Vagina (tissue), 2 donors: ENCODE measurements at places on chromosomes 13 and 19.

DNA sequence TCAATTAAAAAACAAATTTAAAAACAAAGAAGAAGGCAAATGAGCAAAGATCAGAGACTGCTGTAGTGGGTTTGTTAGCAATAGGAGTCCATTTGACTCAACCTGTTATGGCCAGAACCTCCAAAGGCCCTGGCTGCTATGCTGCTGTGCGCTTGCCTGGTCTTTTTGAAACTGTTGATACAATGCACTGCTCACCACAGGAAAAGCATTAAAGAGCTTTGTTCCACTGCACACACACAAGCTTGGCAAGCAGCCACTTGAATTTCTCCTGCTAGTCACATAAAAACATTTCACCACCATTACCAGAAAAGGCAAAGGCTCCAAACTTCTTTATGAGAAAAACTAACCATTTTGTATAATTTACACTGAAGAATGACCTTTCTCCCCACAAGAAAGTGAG, 132.2 kb downstream of the FREM2 start:
- no peak for DNase-seq

DNA sequence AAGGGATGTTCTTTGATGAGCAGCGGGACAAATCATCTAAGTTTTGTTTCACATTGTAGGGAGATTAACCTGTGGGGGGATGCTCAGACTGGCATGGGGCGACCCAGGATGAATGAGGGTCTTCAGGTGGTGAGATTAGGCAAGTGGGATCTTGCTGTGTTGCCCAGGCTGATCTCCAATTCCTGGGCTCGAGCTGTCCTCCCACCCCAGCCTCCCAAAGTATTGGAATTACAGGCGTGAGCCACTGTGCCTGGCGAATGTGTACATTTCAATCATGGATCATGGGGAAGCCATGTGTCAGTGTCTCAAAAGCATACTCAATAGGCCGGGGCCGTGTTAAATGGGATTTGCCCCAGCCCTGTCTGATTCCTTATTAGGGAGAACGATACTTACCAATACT, 8.1 kb downstream of the SLC25A42 start:
- no peak for DNase-seq

- no peak for DNase-seq
Measured at GRCh38 chr13:42272804-42273175, 838 bp downstream of the AKAP11 start.

- no peak for DNase-seq
Measured at GRCh38 chr13:64078480-64078936, 2662.9 kb upstream of the PCDH20 start.

DNA sequence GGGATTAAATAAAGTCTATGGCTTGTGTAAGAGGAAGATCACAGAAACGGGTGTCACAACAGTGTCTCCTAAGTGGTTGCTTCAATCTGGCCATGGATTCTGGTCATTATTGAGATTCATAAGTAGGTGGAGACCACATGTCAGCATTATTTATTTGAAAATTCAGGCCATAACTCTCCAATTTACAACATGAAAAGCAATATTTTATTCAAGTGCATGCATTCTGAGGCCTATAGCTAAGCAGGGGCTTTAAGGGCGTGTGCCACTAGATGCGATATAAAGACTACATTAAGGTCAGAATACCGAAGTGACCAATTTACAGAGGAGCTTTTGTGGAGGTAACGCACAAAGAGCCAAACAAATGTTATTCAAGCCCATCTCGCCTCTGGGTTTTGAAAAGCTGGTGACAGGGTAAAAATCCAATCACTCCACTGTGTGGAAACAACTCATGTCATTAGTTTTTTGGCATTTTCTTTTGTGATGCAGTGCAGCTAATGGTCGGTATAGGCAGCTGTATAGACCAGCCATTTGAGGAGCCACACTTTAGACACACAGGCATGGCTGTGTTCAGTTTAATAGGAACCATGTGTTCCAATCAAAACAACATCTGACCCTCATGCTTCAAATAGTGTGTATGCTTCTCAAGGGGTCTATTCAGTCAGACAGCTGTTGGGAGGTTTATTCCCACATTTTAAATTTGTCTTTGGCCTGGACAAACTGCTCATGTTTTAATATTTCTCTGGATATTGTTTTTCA, 123.7 kb downstream of the KL start:
- no peak for DNase-seq

DNA sequence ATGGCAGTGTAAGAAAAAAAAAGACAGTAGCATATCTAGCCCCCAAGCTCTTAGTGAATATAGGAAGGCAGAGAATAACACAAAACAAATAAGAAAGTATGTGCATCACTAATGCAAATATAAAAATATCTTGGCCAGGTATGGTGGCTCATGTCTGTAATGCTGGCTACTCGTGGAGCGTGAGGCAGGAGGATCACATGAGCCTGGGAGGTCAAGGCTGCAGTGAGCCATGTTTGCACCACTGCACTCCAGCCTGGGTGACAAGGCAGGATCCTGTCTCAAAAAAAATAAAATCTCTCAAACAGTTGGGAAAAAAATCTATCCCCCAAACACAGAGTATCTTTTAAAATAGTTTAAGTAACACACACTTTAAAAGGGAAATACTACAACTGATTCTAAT, 17.4 kb downstream of the SPART start:
- DNase-seq: no peak

- no peak for DNase-seq
Measured at GRCh38 chr13:84645196-84646012, 763.1 kb upstream of the SLITRK1 start.

- DNase-seq: no peak
Measured at GRCh38 chr19:9144920-9145319, 4.7 kb downstream of the ZNF317 start.

DNA sequence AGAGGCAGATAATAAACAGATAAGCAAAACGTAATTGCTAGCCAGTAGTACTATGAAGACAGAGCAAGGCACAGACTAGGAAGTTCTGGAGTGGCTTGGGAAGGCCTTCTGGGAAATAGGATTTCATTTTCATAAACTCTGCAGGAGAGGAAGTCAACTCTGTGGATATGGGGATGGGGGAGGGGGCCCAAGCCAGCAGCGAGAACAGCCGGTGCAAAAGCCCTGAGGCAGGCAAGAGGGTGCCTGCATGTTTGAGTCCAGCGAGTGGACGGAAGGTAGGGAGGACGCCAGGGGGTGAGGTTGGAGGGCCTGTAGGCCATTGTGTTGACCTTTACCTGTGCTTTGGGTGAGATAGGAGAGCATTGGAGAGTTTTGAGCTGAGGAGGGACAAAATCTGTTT, 9.0 kb upstream of the ASF1B start:
- no peak for DNase-seq

DNA sequence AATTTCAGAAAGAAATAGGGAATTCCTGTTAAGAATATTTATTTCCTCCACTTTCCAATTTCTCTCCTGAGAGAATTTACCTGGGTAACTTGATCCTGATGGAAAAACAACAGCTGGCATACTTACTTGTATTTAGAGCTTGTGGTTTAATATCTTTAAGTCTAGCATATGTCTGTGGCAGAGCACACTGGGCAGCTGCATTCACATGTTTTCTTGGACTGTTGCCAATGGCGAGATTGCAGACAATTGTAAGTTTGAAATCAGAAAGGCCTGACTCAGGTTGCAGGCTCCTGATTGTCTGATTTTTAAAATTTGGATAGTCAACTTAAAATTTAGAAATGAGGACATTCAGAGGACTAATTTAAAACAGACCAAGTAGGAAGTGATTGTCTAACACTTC, 66.9 kb downstream of the NHLRC3 start:
- no peak for DNase-seq

GRCh38 chr19:34767951-34768350, 5.1 kb downstream of the ZNF599 start:
- DNase-seq: no peak

DNA sequence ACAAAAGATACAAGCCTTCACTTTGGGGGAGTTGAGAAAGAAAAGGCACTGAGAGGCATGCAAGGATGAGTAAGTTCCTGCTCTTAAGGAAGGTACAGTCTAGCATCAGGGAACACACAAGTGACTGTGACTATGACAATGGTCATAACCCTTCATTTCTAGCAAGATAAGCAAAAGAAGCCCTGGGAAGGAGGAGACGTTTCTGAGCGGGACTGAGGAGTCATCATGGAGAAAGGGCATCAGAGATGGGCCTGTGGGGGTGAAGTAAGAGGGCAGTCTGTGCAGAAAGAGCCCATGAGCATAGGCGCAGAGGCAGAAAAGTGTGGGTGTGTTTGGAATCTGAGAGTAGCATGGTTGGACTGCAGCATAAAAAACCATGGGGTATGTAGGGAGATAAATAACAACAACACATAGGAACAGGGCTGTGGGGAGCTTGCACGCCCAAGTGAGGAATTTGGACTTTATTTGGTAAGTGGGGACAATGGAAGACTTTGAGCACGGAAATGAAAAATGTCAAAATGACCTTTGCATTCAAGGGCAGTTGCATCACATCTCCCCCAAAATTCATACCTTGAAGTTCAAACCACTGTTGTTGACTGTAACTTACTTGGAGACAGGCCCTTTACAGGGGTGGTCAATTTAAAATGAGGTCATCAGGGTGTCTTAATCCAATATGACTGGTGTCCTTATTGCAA, 86.7 kb downstream of the MBNL2 start:
- no peak for DNase-seq

- no peak for DNase-seq
Measured at GRCh38 chr13:43003010-43003409, 11.0 kb upstream of the EPSTI1 start.

- no peak for DNase-seq
Measured at GRCh38 chr13:47033216-47033615, 136.4 kb upstream of the HTR2A start.

DNA sequence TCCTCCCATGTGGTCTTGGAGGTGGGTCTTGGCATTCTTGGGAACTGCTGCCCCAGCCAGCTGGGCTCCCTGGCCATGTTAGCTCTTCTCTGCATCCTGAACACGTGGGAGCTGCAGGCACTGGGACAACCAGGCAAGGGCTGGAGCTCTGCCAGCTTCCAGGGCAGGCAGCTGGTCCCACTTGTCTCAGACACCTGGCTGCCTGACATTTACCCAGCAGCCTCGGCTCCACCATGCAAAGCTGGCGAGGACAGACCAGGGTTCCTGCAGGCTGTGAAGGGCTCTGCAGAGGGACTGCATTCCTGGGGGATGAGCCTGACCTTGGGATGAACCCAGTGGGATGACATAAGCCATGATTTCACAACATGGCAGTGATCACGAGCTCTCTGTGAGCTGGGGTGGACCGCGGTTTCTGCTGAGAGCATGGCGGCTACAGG, 99.0 kb upstream of the TSHZ3 start:
- DNase-seq: no peak
